ENCODE measurements at places on chromosomes 6 and 20. TPM values are rescaled to one million over a fixed set of nuclear protein-coding genes. Genes with fewer than 3 reads are reported as not detected.

IL17F gene
- not detected for total RNA-seq

CD24 gene
- total RNA-seq = 81.7 TPM

MEI4 gene
- total RNA-seq = not detected

KCNQ2 gene
- 0.25 TPM for total RNA-seq

MCCD1 gene
- total RNA-seq = not detected

CSE1L gene
- total RNA-seq = 324 TPM

EYS gene
- not detected for total RNA-seq

MUC22 gene
- total RNA-seq = not detected

WFDC2 gene
- 14.3 TPM for total RNA-seq

SLCO4A1 gene
- total RNA-seq = 18.7 TPM

SGK1 gene
- total RNA-seq = 45.9 TPM

PTCHD4 gene
- not detected for total RNA-seq

NRN1 gene
- total RNA-seq = not detected

Data from Caco-2 (cell line).